DMS 273 treated with DMSO at 0.1 percent for 48 hours (cell line): ENCODE measurements at places on chromosomes 13 and 19.

- no peak for DNase-seq
Measured at GRCh38 chr13:100274942-100275506, 186.1 kb downstream of the PCCA start.

- DNase-seq, result no peak
Measured at GRCh38 chr13:87089391-87089790, 581.8 kb upstream of the SLITRK5 start.

DNA sequence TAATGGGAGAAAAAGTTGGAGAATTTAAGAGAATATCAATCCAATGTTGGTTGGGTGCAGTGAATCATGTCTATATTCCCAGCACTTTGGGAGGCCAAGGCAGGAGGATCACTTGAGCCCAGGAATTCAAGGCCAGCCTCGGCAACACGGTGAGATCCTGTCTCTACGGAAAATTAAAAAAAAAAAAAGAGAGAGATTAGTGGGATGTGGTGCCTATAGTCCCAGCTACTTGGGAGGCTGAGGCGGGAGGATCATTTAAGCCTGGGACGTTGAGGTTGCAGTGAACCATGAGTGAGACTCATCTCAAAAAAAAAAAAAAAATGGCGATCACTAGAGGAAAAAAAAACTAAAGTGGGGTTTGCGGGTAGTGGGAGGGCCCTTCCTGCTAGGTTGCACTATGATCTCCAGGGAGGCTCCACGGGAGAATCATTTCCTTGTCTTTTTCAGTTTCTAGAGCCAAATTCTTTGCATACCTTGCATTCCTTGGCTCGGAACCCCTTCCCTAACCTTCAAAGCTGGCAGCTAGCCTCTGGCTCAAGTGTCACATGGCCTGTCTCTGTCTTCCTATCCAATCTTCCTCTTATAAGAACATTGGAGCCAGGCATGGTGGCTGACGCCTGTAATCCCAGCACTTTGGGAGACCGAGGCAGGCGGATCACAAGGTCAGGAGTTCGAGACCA, 5.8 kb upstream of the ERCC2 start:
- DNase-seq, result no peak

- no peak for DNase-seq
Measured at GRCh38 chr19:33535226-33535625, 13.6 kb upstream of the PEPD start.

- DNase-seq, result no peak
Measured at GRCh38 chr13:95510950-95511349, 41.6 kb upstream of the CLDN10 start.

- DNase-seq, result no peak
Measured at GRCh38 chr13:66139701-66140100, 1090.4 kb downstream of the PCDH9 start.

DNA sequence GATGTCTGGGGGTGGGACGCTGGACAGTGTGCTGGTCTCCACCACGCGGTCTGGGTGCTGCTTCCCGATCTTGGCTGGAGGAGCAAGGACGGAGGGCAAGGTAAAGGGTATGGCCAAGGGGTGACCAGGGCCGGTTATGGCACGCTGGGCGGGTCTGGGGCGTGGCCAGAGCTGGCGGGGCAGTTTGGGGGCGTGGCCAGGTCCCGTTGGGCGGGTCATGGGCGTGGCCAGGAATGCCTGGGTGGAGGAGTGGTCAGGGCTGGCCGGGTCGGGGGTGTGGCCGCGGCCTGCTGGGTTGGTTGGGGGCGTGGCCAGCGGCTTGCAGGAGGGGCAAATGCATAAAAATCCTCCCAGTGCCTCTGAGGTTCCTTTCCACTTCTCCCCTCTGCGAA, 19.2 kb downstream of the GPX4 start:
- DNase-seq, result no peak
